ENCODE measurements at places on chromosomes 7 and 10.
A peak's percentile ranks its signal among the peaks of the same experiment; 100 is the strongest.

DNA sequence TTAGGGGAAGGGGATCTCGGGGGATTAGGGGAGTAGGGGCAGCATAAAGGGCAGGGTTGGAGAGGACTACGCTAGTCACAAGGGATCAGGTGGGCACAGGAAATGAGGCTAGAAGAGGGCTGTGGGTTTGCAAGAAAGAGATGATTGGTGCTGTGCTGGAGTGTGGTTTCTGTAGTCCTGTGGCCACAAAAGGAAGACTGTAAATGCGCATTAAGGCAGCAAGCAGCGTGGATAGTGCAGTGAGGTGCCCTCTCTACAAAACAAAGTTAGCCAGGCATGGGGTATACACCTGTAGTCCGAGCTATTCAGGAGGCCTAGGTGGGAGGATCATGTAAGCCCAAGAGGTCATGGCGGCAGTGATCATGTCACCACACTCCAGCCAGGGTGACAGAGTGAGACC lies 212.1 kb downstream of the MLLT10 start:
- DNase-seq, result peak; percentile 21

DNA sequence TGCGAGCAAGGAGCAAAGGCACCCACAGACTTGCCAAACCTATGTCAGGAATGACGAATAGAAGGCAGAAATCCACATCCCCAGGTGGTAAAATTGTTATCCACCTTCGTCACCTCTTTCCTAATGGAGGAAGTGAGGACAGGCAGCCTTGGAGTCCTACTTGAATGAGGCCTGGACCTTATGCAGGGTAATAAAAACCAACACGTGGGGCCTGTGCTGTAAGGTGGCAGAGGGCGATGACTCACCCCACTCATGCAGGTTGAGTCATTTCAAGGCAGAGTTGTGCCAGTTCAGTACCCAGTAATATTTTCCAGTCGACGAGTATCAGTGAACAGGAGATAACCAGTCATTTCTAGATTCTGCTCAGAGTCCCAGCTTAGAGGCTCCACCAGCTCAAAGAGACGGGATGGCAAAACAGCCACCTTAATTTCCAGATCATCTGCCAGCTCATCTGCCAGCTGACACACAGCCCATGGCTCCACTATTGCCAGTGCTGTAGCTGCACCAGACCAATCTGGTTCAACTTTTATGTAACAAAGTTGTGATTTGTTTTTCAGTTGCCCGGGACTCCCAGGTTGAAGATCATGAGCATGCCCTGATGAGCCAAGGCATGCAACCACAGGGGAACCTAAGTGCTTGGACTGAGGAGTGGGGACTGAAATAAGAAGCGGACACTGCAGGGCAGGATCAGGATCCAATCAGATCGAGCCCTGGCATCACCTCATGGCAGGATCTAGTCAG lies 176.2 kb upstream of the ITGB1 start:
- DNase-seq, result peak; percentile 84

- DNase-seq, result no peak
Measured at GRCh38 chr10:24536636-24537035, 187.1 kb downstream of the ARHGAP21 start.

DNA sequence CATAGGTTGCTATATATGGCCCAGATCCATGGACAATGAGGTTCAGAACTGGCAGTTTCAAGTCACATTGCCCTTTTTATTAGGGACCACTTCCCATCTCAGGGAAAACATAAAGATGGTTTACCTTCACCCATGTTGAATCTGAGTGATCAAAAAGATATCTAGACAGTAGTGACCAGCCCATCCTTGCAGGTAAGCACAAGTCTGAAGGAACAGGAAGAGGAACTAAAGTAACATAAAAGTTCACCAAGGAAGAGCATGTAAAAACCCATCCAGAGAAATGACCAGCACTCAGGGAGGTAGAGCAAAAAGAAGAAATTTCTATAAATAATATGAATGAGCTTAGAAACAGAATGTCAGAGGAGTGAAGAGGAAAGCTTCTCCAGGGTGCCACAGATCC lies 382.5 kb downstream of the PARD3 start:
- DNase-seq, result no peak

- no peak for DNase-seq
Measured at GRCh38 chr10:85558533-85558932, 808.1 kb downstream of the GRID1 start.

DNA sequence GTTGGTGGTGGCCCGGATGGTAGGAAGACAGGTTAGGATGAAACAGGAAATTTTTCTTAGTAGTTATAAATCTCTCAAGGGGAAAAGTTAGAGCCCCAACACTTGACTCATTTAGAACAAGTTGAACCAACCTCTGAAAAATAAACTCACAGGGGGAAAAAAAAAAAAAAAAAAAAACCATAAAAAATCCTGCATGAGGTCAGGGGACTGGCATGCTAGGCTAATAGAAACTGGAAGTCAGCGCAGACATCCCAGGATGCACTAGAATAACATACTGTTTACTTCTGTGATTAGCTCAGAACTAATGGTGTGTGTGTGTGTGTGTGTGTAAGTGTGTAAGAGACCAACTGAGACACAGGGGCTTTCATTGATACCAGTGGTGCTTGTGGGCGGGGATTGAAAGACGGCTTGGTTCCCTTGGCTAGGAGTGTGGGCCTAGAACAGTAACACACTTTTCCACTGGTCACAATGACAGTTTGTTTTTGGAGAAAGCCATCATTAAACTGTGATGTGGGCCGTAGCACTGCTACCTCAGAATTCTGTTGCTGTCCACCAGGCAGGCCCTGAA lies 491.6 kb upstream of the GALNT17 start:
- DNase-seq, result no peak

DNA sequence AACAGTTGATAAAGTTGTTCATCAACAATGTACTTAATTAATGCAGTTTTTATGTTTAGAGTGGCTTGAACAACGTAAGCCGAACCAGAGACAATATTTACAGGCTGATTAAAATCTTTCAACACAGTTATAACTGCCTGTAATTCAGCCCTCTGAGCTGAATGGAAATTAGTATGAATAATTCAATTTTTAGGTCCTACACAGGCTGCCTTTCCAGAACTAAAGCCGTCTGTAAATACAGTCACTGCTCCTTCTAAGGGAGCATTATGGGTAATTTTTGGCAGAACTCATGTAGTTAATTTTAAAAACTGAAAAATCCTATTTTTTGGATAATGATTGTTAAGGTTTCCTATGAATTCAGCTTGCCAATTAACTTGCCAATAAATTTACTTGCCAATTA lies 2.6 kb upstream of the GIMAP4 start:
- no peak for DNase-seq

DNA sequence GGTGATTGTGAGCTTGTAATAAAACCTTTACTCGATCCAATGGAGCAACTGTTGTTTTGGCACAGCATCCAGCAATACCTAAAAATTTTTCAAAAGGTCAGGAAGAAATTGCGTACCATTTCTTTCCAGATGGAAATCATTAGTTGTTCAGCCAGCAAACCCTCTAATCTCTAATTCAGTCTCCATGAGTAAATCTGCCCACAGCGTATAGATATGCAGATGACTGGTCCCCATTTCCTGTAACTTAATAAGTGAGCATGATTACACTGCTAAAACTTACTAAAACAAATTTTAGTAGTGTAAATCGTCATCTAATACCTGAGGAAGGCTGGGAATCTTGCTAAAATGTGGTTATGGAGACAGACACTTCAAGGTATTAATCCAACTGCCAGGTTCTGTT lies 10.6 kb downstream of the SLC25A16 start:
- DNase-seq, result no peak

- DNase-seq, result no peak
Measured at GRCh38 chr7:47967708-47968107, 11.7 kb downstream of the HUS1 start.

GRCh38 chr7:24978843-24979469 lies 1.0 kb downstream of the OSBPL3 start:
- DNase-seq, result no peak

- DNase-seq, result no peak
Measured at GRCh38 chr10:126126023-126126422, 229.7 kb downstream of the FANK1 start.

- no peak for DNase-seq
Measured at GRCh38 chr7:119748251-119748860, 524.6 kb upstream of the KCND2 start.

GRCh38 chr10:50275650-50276235 lies 24.4 kb upstream of the ASAH2 start:
- DNase-seq, result peak; percentile 14

- no peak for DNase-seq
Measured at GRCh38 chr7:50920031-50920635, 137.4 kb upstream of the GRB10 start.

GRCh38 chr10:114305521-114305925 lies 66.5 kb downstream of the VWA2 start:
- DNase-seq, result no peak

DNA sequence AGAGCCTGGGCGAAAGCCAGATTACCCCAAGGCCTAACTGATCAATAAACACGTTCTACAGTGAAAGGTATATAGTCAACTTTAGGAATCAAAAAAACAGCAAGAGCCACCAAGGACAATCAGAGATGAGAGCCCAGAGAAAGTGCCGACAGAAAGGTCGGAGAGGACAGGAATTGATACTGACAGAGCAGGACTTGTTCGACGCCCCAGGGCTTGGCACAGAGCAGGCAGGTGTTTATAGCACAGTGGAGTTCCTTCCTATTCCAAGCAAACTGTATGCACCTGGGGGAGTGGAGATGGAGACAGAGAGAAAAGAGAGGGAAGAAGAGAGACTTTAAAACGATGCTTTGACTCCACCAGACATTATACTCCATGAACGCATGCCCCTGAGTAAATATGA lies 39.5 kb downstream of the PPP1R3C start:
- no peak for DNase-seq

DNA sequence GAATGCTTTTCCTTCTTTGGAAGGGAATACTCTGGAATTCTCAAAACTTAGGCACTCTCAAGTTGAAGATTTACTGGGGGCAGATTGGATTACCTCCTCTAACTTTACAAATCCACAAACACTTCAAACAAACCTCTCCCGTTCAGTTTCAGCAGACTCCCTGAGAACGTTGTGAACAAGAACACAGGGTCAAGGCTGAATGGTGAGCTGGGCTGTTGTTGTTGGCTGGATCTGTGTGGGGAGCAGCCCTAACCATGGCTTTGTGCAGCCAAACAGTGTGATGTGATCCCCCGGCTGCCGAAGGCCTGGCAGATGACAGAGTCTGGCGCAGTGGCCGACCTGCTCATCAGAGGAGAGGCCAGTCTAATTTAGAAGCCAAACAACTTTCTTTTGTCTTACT lies 93.1 kb downstream of the BMPER start:
- no peak for DNase-seq

- DNase-seq, result no peak
Measured at GRCh38 chr10:5046410-5046809, 42.8 kb upstream of the AKR1C2 start.

GRCh38 chr10:75205908-75206307 lies 4.7 kb upstream of the VDAC2 start:
- DNase-seq, result no peak

- DNase-seq, result no peak
Measured at GRCh38 chr10:93965911-93966310, 27.8 kb upstream of the PLCE1 start.

DNA sequence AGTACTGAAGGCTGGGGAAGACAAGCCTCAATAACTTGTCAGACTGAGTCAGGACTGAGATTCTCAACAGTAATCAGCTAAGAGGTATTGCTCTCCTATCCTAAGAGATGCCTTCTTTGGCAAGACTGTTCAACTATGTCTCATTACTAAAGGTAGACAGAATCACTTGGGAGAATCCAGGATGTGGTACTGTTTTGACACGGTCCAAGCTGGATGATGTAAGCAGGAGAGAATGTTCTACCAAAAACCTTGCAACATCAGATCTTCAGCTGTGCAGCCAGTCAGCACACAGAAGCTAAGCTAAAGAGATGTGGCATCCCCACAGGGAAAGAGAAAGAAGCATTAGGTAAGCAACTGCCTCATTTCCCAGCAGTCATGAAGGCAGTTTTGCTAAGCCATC lies 391.4 kb downstream of the NRG3 start:
- DNase-seq, result no peak

DNA sequence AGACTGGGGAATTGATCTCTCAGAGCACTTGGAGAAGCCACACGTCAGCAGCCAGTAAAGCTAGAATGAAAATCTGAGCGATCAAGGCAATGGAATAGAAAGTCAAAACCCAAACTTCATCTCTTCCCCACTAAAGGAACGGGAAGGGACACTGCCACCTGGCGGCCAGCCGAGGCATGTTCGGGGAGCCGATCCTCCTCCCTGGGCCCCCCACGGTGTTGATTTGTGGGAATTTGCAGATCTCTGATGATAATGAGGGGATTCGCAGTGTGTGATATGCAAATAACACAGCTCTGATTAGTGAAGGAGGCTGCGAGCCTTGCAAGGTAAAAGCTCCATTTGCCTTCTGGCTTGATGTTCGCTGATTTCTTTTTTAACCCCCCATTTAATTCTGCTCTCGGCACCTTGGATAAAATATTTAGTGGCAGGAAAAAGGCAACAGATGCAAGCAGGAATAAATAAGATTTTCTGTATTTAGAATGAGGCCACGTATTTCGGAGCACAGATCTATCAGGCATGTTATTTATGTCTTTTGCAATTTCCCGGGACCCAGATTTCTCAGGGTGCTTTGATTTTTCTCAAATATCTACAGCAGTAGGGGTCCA lies 258.6 kb downstream of the PAXIP1 start:
- no peak for DNase-seq

DNA sequence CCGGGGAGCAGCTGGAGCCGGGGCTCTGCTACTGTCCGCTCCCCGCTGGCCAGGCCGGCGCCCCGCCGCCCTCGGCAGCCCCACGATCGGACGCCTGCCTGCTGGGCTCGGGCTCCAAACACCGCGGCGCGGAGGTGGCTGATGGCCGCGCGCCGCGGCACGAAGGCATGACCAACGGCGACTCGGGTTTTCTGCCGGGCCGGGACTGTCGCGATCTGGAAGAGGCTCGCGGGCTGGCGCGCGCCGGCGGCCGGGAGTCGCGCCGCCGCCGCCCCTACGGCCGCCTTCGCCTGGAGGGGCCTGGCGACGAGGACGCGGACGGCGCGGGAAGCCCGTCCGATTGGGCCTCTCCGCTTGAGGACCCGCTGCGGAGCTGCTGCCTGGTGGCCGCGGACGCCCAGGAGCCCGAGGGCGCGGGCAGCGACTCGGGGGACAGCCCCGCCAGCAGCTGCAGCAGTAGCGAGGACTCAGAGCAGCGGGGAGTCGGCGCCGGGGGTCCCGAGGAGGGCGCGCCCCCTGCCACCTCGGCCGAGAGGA lies 570 bp downstream of the TBC1D12 start:
- DNase-seq, result no peak

All from CD4-positive, alpha-beta T cell treated with Interleukin-6 at 100 ng/mL for 8 hours (primary cell).